ENCODE measurements at places on chromosomes 12 and 14.

DNA sequence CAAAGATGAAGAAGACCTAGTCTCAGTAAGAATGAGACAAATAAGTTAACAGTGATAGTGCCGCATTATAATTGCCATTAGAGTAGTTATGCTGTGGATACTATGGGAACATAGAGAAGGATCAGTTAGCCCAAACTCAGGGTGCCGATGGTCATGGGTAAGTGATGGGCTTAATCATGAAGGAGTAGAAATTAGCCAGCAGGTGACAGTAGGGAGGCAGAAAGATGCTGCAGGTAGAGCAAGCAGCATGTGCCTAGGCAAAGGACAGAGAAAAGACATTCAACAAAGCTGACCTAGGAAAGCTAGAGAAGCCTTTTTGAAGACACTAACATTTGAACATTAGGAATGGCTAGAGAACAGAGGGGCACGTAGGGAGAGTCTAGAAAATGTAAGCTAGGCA is 30.6 kb upstream of the PTPRQ start:
- no peak for DNase-seq

GRCh38 chr12:47903151-47903611 is 1.6 kb downstream of the VDR start:
- no peak for DNase-seq

GRCh38 chr14:26934151-26934550 is 336.3 kb upstream of the NOVA1 start:
- no peak for DNase-seq

DNA sequence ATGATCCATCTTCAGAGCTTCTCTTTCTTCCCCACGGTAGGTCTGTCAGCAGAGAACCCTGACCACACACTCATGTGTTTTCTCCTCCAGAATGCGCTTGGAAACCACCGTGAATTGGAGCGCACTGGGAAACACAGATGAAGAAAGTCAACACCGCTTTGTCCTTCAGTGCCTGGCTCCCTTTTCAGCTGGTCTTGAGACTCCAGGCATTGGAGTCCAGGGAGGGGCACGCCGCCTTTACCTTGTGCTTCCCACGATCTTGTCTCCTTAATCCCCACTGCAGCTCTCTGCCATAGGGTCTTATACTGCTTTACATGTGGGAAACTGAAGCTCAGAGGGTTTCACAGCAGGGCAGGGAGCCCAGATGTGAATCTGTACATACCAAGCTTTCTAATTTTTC is 1.1 kb downstream of the FAM90A1 start:
- DNase-seq, result no peak

GRCh38 chr12:92338671-92339070 is 193.0 kb upstream of the BTG1 start:
- no peak for DNase-seq

GRCh38 chr12:31828071-31828470 is 99.2 kb upstream of the AMN1 start:
- DNase-seq, result no peak

- no peak for DNase-seq
Measured at GRCh38 chr14:89537911-89538310, 120.9 kb upstream of the FOXN3 start.

DNA sequence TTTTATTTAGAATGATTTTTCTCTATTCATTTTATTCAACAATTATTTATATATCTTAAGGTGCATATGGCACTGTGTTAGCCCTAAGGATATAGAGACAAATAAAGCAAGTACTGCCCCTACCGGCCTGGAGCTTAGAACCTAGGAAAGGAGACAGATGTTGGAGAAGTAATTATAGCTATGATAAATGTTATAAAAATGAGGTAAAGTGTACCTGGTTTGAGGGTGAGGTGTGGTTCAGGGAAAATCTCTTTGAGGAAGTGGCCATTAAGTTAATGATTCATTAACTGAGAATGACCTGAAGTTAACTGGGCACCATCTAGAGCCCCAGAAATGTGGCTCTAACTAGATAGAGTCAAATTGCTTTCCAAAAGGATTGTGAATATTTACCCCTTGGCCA is 31.9 kb downstream of the CDKL1 start:
- DNase-seq, result no peak

Data from KG1 (cell line).